ENCODE measurements at places on chromosomes 16 and 17. TPM values are rescaled to one million over a fixed set of nuclear protein-coding genes. Genes with fewer than 3 reads are reported as not detected.

The KRTAP16-1 gene
- total RNA-seq: not detected

- peak; percentile 21 for DNase-seq
These were observed 55.8 kb upstream of the ADCY9 start for GRCh38 chr16:4172070-4172469.

GRCh38 chr17:82031885-82032627 is 578 bp downstream of the RAC3 start:
- no peak for DNase-seq

- no peak for DNase-seq
These were observed 53.6 kb downstream of the KANSL1 start for GRCh38 chr17:46139432-46140210.

GRCh38 chr16:24071666-24072360 is 184.3 kb upstream of the CACNG3 start:
- no peak for DNase-seq

DNA sequence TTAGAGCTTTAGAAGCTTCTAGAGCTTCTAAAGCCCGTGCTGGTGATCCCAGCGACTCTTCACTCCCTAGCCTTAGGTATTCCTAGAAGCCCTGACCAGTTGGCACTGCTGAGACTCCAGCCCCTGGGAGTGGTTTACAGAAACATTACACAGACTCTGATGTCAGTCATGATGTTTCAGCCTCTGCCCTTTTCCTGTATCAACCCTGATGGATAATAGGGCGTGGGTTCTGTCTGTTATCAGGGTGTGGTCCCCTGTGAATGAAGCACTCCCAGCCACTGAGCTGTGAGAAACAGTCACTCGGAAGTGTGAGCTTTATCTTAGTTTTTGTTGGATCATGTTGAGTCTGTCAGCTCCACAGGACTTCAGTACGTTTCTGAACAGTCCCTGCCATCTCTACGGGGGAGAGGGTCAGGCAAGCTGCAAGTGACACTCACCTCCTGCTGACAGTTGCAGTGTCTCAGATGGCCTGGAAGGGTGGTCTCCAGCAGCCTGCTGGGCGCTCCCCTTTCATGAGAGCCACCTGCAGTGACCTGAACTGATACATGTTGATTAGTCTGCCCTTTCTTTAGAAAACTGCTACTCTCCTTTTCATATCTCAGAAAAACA is 12.8 kb downstream of the GOSR2 start:
- no peak for DNase-seq

- no peak for DNase-seq
These were observed 575.7 kb upstream of the CDH11 start for GRCh38 chr16:65697521-65697920.

- no peak for DNase-seq
These were observed 21.6 kb upstream of the SCNN1B start for GRCh38 chr16:23280483-23280967.

- DNase-seq: peak; percentile 26
These were observed 19.0 kb downstream of the SLC7A5 start for GRCh38 chr16:87850009-87851006.

DNA sequence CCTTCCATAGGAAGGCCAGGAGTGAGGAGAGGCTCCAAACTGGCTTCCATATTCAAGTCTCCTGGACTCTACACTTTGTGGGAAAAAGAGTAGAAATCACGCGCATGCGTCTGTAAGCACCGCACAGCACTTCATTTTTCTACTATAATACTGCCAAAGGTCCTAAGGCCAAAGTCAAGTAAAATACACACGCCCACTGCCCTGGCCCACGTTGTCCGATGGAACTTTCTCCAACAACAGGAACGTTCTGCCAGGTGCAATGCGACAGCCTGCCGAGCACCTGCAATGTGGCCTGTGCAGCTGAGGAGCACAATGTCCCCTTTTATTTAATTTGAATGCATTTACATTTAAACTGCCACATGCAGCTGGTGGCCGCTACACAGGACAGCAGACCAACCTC is 23.5 kb downstream of the DNASE1 start:
- no peak for DNase-seq

DNA sequence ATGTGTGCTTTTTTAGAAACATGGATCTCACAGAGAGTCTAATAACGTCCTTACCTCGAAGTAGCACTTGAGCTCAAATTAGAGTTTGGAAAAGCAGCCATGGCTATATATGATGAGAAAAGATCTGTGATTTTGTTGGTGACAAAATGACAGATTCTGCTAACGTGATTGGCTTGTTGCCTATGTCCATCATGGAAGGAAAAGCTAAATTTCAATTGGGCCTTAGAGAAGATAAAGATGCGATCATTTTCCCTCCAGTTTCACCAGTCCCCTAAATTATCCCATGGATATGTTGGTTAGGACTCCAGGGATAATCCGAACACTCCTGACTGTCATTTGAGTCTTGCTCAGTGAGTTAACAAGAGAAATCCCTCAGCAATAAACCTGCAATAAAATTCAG is 175.8 kb downstream of the C16orf95 start:
- no peak for DNase-seq

Measured in LHCN-M2 (cell line).